ENCODE measurements at places on chromosomes 4 and X.

DNA sequence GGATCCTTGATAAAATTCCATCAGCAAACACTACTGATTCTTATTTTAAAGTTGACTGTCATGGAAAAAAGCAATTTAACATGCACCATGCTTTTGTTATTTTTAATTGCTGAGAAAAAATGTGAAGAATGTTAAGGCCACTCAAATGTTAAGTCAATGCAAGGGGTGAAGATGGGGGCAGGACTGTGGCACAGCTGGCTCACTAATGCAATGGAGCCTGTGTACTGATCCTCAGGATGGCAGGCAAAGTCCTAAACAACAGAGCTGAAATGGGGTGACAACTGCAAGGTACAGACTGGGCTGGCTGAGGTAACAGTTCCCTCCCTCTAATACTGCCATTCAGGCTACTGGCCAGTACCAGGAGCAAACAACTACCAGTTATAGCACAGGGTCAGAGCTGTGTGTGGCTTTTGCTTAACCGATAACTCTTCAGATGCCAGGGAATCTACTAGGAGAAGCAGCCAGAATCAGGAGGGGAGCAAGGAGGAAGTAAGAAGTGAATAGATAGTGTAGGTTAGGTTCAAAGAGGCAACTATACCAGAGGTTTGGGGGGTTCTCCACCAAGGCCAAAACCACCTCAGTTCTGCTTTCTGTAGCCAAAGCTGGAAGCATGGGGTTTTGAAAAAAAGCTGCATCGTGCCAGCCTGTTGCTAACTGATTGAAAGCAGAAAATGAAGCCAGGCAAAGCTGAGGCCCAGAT lies 372.6 kb downstream of the OPHN1 start:
- no peak for DNase-seq

DNA sequence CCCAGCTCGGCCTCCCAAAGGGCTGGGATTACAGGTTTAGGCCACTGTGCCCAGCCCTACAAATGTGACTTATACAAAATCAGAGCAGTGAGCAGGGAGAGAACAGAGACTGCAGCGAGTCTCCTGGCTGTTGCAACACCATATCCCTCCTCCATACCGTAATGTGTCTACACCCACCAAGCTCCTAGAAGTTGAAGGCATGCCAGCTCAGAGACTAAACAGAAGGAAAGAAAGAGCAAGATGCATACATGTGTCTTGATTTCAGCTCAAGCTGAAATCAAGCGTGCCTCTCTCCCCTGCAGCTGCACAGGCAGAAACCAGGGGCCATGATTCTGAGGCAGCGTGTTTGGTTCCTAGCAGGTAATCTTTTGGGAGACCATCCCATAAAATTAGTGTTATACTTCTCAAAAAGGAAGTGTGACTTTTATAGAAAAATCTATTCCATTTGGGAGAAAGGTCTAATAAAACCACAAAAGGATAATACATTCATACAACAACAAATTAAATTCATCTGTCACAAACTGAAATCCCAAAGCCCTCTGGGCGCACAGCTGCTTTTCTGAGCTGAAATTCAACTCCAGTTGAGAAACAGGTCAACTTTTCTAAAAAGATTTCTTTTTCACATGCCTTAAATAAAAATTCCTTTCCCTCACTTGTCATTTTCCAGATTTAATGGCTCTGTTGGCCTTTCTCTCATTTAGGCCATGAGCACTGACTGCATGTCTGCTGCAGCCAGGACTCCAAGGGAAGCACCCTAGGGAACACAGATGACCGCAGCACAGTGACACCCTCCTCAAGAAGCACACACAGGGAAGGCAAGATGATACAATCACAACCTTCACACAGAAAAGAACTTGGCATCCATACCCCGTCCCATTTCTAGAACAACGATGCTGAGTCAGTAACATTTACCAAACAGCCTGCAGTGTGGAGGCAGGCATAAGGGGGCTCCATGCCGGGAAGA lies 34.4 kb downstream of the AFAP1 start:
- no peak for DNase-seq

GRCh38 chr4:26238778-26239679 lies 81.8 kb upstream of the RBPJ start:
- DNase-seq, result no peak

GRCh38 chr4:71004281-71004851 lies 10.9 kb downstream of the DCK start:
- DNase-seq, result peak; percentile 52

DNA sequence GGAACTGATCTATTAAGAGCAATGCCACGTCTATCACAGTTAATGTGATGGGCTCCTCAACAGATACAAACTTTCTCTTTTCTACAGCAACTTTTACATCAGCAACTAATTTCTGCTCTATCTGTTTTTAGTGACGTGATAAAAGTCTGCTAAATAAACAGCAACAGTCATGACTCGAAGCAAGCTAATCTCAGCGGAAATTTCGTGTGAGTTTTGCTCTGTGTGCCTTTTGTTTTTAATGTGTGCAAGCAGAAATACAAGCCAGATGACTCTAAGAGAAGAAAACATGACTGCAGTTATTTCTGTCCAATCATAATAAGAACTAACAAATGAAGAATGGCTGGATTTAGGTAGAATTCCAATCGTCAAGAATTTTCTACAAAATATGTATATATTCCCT lies 214.3 kb downstream of the LDB2 start:
- no peak for DNase-seq

GRCh38 chr4:98574816-98575215 lies 83.6 kb downstream of the TSPAN5 start:
- no peak for DNase-seq

DNA sequence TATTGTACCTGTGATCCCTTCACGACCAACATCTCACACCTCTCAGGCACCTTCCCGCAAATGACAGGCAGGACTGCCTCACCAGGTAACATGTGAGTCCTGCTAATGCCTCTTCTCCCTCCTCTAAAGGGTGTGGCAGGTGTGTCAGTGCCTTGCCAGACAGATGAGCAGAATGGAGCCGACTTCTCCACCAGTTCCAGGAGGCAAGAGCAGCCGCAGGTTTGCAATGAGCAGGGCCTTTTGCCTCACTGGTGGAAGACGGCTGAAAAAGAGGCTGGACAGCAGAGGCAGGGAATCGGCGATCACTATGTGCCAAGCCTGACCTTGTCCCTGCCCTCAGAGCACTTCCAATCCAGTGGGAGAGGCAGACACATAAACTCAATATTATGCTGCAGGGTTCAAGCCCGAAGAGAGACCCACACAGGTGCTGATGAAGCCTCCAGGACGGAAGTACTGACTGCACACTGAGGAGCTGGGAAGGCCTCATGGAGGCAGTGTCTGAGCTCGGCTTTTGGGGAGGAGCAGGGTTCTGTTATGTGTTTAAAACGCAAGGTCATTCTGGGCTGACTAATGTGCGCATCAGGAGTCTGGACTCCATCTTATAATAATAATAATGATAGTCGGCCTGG lies 57.9 kb downstream of the C4orf50 start:
- DNase-seq, result no peak

DNA sequence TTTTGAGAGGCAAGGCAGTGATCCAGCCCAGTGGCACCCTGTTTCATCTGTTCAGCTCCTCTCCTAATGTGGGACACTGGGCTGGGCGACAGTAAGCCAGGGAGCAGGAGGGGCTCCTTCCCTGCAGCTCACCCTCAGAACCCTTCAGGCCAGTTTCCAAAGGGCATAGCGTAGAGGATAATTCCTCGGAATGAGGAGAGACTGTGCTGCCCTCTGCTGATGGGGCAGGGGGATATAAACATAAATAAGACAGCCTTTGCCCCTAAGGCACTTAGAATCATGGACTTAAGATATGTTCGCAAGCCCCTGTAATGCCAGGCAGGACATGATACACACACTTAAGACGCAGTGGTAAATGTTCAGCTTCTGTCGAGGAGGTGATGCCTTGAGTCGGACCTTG lies 27.9 kb upstream of the ZNF185 start:
- no peak for DNase-seq

GRCh38 chrX:115906881-115907280 lies 263.7 kb upstream of the AGTR2 start:
- no peak for DNase-seq

DNA sequence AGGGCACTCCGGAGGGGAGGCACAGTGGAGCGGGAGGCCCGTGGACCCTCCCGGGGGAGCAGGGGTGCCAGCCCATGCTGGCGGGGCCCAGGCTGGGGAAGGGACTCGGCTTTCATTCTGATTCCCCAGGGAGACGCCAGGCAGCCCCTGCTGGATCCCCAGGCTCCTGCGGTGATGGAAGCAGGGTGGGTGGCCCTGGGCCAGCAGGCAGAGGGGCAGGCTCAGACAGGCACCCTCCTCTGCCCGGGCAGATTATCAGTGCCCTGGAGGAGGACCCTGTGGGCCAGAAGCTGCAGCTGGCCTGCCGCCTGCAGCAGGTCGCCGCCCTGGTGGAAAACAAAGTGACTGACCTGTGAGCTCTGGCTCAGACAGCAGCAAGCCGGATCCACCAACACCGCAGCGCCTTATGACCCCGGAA lies 2.1 kb upstream of the SRPK3 start:
- no peak for DNase-seq

DNA sequence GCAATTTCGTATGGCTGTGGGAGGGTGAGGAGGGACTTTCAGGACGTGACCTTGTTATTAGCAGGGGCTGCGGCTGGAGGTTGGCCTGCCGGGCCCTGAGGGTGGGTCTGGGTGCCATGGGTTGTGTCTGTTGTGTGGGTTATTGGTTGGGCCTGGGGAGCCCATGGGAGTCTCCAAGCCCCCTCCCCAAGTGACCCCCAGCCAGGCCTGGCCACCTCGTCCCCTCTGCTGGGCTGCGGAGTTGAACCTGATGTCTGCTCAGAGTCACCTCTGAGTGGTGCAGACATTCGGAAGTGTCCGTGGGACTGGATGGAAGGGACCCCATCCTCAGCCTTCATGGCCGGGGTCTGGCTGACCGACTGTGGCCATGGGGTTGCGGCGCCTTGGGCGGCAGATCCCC lies 67.7 kb downstream of the TRMT44 start:
- no peak for DNase-seq

DNA sequence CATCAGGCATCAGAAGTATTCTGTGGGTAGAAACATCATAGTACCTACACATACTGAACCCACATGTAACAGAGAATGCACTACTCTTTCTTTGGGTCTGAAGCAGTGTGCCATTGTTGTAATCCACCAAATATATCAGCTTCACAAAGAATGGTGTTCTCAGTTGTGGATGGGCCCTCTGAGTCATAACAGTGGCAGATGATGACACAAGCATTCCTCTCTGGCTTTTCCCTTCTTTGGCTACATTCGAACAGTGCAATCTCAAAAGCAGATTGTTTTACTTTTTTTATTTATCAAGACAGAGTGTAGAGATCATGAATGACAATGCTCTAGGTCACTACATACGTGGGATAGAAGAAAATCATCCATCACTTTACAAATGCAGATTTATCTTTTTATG lies 247.2 kb upstream of the EPHA5 start:
- DNase-seq, result no peak
